Dermis blood vessel endothelial cell (primary cell): ENCODE measurements at places on chromosomes 12 and 14.
A peak's percentile ranks its signal among the peaks of the same experiment; 100 is the strongest.

- DNase-seq, result peak; percentile 79
These were observed 103.6 kb downstream of the SSPN start for GRCh38 chr12:26298785-26299621.

DNA sequence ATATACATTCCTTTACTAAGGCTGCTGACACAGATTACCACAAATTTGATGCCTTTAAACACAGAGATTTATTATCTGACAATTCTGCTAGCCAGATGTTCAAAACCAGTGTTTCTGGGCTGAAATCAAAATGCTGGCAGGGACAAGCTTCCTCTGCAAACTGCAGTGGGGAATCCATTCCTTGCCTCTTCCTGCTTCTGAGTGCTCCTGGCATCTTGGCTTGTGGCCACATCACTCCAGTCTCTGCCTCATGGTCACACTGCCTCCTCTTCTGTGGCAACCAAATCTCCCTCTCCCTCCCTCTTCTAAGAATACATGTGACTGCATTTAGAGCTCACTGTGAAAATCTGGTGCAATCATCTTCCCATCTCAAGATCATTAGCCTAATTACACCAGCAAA, 235.7 kb downstream of the TTC8 start:
- DNase-seq, result no peak

- no peak for DNase-seq
These were observed 10.8 kb downstream of the CDCA4 start for GRCh38 chr14:105010106-105010505.

DNA sequence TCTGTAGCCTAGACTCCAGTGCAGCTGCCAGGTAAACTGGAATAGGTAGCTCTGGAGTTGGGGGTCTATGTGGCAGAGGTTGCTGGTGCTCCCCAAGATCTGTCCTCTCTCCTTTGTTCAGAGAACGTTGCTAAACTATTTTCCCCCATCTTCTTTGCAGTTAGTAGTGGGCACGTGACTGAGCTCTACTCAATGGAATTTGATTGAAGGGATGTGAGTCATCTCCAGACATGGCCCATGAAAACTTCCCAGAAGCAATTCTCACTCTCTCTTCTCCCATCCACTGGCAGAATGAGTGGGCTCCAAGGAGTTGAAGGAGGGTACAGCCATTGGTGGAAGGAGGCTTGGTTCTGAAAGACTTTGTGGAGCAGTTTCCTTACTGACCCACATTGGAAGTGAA, 44.0 kb downstream of the PAH start:
- DNase-seq, result no peak

DNA sequence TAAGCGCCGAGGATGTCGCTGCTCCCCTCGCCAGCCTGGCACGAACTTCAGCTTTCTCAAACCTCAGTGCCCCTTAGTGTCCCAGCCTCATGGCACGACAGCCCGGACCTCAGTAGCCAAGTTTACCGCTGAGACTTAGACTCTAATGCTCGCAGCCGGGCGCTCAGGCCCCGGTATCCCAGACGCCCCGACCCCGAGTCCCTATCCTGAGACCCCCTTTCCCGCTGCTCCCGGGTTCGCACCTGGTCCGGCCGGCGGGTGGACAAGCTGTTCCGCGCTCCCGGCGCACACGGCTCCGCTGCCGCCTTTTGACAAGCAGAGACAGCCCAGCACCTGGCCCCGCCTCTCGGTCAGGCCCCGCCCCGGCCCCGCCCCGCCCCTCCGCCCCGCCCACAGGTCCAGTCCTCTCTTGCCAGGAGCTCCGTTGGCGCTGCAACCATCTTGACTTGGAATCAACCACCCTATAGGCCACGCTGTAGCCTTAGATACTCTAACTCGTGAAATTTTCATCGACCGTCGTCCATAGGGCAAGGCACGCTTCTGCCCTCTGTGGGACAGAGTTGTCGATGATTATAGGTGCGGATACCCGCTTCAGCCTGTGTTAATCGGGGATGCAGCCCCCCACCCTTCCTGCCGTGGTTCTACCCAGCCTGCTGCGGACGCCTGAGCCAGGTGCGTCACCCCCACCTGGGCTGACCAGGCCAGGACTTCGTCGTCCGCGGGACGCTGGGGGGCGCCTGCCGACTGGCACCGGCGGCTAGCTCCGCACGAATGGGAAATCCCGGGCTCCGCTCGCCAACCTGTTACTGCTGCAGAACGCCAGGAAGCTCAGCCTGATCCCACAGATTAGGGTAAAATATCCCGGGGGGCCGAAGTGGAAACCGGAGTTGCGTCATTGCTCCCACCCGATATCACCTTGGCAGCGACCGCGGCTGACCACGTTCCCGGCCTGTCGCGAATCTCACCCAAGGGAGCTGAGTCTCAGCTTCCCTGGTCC, at the start of gene VDR:
Gene VDR (minus strand): TSS at position 282 of the 997 bp plus-strand sequence. CDS start 25,881 bp downstream, outside the sequence.
- peak; percentile 66 for DNase-seq

DNA sequence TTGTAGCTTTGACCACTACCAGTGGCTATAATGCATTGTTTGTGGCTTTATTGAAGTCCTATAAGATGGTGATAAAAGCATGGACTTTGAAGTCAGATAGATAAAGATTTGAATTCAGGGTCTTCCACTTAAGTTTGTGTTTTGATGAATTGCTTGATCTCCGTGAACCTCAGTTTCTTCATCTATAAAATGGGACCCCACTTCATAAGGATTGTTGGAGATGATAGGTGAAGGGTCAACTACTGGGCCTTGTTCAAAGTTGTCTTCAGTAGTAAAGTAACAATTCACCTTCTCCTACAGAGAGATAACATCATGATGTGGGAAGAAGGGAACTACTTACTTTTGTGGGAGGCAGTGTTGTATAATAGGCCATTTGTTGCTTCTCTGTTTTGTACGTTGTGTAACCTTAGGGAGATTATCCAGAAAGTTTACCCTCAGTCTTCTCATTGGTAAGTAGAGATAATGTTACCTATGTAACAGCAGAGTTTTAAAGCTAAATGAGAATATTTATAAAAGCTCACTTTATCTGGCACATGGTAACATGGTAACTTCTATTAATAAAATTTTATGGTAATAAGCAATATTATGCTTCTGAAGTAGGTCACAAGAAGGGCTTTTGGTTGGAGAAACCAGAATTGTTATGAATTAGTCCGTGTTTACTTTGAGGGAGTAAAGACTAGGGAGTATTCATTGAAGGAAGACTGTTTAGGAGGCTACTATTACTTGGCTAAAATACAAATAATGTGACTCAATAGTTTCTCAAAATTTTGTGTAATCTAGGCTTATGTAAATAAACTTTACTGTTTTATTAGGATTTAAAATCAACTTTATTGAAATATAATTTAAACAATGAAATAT, 15.1 kb downstream of the ADIPOR2 start:
- DNase-seq, result no peak

GRCh38 chr12:92553389-92553788, 149.4 kb upstream of the PLEKHG7 start:
- DNase-seq, result peak; percentile 56

- peak; percentile 30 for DNase-seq
These were observed 197.0 kb upstream of the AMIGO2 start for GRCh38 chr12:47276621-47277309.

DNA sequence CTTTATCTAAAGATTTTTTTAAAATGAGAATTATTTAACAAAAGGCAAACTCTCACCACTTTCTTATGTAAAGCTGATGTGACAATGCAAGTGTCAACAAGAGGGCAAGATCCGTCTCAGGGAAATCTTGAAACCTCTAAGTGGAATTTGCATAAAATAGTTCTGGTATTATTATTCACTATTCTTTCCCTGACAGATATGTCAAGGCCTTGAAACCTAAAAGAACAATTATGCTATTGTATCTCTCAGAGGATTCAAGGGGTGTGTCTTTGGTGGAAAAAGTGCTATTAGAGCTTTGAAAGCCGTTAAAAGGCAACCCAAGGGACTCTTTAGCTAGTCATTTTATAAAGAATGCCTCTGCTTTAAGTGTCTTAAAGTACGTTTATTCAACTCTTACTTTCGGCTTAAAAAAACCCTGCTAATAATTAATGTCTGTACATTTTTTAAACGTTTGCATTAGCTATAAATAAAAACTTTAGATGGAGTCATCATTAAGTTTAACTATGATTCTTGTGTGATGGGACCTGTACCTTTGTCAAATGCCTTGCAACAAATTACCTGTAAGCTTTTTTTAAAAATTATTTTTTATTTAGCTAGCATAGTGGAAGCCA, 585.5 kb downstream of the VRK1 start:
- no peak for DNase-seq

DNA sequence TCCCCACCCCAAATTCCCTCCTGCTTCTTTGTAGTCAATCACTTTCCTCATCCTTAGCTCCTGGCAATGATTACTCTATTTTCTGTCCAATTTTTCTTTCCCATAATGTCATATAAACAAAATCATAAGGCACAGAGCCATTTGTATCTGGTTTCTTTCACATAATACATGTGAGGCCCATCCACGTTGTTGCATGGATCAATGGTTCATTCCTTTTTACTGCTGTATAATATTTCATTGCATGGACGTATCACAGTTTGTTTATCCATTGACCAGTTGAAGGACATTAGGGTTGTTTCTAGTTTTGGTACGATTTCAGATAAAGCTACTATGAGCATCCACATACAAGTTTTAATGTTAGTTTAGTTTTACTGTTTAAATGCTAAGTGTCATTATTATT, 13.7 kb upstream of the MED13L start:
- DNase-seq, result no peak

GRCh38 chr12:29743801-29744200, 39.9 kb downstream of the TMTC1 start:
- peak; percentile 44 for DNase-seq

DNA sequence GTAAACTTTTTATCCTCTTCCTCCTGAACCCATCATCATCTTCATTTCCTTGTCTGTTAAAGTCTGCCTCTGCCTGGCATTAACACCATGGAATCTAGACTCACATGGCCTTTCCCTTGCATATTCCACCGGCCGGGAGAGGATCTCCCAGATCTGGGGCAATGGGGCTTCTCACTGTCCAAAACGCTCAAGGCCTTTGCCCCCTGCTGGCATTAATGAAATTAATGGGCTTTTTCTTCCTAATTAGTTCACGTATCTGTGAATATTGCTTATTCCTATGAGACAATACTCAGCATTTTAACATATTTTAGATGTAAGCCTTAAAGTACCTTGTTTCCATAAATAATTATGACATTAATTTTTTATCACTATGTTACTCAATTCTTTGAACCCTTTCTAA, 42.9 kb upstream of the CAPRIN2 start:
- DNase-seq, result peak; percentile 18

GRCh38 chr14:84253326-84253725, 1276.6 kb upstream of the FLRT2 start:
- peak; percentile 29 for DNase-seq

- no peak for DNase-seq
These were observed 457.6 kb downstream of the EGLN3 start for GRCh38 chr14:33493266-33493665.

DNA sequence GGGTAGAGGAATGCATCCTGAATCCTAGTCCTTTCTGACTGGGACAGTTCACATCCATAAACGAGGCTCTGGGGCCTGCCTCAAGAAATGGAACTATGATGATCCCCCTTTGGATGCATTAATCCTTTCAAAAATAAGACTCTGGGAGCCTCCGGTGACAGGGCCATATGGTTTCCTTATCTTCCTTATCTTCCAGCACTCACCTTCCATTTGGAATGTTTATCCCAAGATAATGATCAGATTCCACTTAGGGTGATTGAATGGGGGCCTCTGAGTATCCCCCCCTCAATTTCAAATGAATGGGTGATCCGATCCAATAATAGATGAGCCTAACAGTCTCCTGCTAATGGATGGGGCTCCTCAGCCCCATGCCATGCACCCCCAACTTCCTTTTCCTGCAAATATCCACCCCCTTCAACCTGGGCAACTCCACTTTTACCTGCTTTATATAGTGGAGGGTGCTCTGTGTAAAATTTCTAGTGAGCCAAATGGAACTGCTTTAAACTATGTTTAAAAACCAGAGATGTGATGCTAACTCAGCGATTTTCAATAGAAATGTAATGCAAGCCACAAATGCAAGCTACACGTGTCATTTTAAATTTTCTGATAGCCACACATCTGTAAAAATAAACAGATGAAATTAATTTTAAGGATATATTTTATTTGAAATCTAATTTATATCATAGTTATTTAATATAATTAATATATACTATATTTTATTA, 157.8 kb downstream of the ZFP36L1 start:
- no peak for DNase-seq

DNA sequence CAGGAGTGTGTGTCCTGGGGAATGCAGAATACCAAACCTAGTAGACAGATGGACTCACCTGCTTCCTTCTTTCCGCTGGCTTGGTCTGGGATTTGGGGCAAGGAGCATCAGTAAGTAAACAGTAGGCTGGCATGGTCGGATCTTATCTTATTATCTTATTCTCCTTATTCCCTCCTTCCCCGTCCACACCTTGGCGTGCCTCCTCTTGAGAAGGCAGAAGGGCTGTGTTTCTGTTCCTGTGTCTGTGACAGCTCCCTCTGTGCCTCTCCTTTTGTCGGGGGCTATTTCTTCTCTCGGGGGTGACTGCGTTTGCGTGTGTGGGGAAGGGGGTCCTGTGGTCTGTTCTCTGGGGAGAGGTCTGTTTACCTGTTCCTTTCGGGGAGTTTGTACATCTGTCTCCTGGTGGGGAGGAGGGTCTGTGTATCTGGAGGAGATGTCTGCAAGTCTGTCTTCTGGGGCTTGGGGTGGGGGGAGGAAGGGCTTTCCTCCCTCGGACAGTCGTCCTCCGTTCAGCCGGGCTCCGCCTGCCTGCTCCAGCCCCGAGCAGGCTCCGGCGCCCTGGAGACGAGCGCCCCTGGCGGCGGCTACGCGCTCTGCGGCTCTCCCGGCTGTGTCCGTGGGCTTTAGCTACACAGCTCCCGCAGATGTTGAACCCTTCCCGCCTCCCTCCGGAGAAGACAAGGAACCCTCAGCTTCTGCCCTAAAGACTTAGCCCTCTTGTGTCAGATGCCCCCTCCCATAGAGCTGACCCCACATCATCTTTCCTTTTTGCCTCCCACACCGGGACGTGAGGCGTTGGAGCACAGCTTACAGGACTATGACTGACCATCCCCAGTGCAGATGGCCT, 4.4 kb downstream of the KRT86 start:
- DNase-seq, result peak; percentile 81

- DNase-seq, result no peak
These were observed 36.7 kb upstream of the GPATCH2L start for GRCh38 chr14:76115010-76115422.

DNA sequence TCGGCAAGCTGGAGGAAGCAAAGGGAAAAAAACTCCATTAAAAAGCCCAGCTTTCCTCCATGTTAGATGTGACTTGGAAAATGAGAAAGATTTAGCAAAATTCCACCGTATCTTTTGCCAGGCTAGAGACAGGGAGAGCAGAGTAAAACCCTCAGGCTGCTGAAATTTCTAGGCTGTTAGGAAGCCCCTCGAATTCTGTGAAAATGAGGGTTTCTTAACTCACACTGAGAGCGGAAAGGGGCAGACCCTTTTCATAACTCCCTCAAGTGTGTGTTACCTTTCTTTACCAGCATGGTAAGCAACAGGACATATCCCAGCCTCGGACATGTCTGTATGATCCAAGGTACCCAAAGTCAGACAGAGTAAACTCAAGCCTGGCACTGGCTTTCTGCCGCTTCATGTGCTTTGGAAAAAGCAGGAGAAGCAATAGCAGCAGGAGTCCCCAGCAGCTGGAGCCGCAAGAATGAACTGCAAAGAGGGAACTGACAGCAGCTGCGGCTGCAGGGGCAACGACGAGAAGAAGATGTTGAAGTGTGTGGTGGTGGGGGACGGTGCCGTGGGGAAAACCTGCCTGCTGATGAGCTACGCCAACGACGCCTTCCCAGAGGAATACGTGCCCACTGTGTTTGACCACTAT, at the start of gene RHOJ:
Gene RHOJ (plus strand): TSS at position 37 of the 637 bp plus-strand sequence. CDS start 427 bp downstream, at position 464.
- peak; percentile 53 for DNase-seq

- peak; percentile 23 for DNase-seq
These were observed 54.9 kb upstream of the SCN8A start for GRCh38 chr12:51536159-51536558.
